ENCODE measurements at places on chromosomes 12 and 14.

DNA sequence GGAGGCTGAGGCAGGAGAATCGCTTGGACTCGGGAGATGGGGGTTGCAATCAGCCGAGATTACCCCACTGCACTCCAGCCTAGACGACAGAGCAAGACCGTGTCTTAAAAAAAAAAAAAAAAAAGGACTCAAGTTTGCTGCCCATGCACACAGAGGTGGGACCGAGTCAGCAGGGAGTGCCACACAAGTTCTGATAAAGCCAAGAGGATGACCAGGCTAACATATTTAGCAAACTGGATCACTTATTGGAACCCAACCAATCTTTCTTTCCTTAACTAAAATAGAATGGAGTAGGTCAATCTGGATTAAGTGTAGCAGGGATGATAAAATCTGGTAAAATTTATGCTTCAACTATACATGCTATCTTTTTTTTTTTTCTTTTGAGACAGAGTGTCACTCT, 190.4 kb upstream of the FOXN3 start:
- DNase-seq: no peak

GRCh38 chr12:81518638-81519037, 240.5 kb downstream of the PPFIA2 start:
- no peak for DNase-seq

- DNase-seq: no peak
Observed at GRCh38 chr12:116855744-116856470, 25.3 kb downstream of the HRK start.

GRCh38 chr14:99729991-99730875, 46.1 kb downstream of the CYP46A1 start:
- DNase-seq: peak; percentile 61

DNA sequence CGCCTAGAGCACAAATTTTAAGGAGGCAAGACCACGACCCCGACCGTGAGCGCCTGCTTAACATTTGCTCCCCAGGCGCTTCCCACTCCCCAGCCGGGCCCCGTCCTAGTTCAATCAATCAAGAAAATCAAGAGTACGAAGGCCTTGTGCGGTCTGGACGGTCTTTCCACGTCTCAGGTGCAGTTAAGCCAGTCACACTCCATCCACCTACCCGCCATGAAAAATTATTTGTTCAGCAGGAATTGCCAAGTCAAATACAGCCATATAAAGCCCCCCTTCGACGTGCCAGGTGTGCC, 603 bp upstream of the LRR1 start:
- DNase-seq: no peak

- DNase-seq: peak; percentile 25
Observed at GRCh38 chr14:100773331-100774163, 46.9 kb downstream of the DLK1 start.
